ENCODE measurements at places on chromosomes 11 and 22.
A peak's percentile ranks its signal among the peaks of the same experiment; 100 is the strongest.

DNA sequence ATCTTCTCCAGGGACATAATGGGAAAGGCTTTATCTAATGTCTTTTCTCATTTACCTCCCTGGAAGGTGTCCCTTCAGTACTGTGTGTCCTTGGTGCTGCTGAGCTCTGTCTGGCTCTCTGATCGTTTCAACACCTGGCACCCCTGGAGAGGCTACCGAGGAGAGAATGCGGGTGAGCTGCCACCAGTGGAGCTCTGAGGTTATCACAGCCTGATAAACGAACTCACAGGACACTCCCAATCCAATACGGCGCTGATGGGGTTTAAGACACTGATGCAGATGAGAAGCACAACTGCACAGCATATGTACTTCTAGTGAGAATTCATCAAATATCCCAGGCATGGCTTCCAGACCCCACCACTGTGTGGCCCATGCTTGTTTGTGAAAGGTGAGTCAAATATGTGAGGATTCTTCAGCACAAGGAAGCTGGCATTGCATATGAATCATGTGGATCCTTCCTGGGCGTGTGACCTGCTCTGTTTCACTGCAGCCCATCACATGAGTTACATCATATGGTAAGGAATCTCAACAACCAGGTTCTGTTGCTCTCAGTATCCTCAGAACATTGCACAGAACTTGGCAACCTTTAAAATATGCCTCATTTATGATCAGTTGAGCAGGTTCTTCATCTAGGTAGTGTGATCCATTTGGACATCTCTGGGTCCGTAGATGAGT lies 34.8 kb upstream of the VWA5A start:
- no peak overlapping the region for H3K4me3 ChIP-seq
- no peaks in the 10 kb centered on the region for H3K4me1 ChIP-seq
- H3K27ac ChIP-seq = no peak overlapping the region
- H3K27me3 ChIP-seq = no peaks in the 10 kb centered on the region
- H3K36me3 ChIP-seq = no peaks in the 10 kb centered on the region

DNA sequence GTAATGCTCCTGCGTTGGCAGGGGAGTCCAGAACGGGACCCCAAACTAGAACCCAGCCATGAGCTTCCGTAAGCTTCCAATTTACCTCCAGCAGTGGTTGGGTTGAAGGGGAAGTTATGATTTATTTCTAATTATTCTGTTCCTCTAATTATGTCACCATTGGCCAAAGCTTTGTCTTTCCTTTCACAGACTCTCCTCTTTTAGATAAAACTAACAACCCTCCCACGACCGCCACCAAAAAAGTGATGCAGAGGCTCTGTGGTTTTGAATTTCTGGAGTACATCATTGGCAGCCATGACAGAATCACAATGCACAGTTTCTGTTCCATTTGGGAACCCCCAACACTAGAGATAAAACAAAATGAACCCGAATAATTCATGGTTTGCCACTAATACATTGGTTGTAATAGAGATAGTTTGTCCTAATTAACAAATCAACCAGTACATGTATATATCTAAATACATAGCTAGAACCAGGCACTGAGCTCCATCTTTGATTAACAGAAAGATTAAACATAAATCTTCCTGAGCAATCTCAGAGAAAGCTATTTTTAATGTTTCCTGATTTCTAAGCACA lies 64.3 kb downstream of the ETS1 start:
- no peaks in the 10 kb centered on the region for H3K36me3 ChIP-seq
- H3K4me1 ChIP-seq = no peaks in the 10 kb centered on the region
- peak overlapping the region; percentile 60 for H3K4me3 ChIP-seq
- no peak for DNase-seq

DNA sequence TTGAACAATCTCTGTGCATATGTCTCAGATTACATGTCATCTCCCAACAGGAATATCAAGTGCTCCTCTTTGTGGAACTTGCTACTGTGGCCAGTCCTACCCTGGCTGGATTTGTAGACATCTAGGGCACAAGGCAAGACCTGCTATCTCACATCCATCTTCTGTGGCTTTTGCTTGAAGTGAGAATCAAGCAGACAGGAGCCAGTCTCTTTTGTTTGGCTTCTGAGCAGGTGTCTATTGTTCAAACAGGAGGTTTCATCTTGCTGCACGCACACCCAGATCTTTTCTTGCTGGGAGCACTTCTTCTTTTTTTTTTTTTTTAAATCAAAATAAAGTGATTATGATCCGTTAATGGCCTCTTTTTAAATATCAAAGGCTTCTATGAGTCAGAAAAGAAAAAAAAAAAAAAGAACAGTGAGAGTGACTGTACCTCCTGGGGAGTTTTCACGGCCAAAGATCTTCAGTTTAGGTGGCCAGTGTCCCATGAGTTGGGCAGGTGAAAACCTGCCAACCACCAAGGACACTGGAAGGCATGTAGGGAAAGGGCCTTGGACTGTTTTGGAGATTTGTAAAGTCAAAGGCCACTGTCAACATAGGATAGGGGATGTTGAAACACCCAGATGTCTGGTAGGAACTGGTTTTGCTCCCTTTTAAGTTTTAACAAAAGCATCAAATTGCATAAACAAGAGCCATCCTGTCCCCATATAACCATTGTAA lies 78.1 kb downstream of the CD44 start:
- H3K36me3 ChIP-seq = no peaks in the 10 kb centered on the region
- no peak overlapping the region for H3K4me3 ChIP-seq
- no peaks in the 10 kb centered on the region for H3K27me3 ChIP-seq
- no peaks in the 10 kb centered on the region for H3K4me1 ChIP-seq

DNA sequence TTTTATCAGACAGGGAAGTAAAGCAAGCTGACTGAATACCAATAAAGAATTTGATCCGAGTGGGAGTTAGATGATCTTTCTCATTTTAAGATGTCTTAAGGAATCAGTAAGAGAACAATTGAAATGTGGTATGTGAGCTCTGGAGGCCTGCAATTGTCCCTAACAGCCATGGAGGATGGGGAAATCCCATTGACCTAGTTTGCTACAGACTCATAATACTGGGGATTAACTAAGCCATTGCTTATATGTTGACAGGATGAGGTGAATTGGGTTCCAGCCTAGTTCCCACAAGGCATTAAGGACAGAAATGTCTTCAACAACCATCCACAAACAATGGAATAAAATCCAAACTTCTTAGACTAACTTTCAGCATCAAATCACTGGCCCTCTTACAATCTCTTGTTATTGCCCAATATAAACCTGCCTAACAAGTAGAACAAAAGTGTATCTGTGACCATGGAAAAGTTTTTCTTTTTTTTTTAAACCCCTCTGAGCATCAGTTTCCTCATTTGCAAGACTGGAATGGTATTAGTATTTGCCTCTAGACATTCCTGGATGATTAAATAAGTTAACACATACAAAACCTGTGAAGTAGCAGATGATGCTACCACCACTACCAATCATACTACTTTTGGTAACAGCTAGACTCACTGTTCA lies 773.2 kb downstream of the DLG2 start:
- no peaks in the 10 kb centered on the region for H3K36me3 ChIP-seq
- H3K4me1 ChIP-seq = no peaks in the 10 kb centered on the region
- H3K27ac ChIP-seq = no peak overlapping the region
- no peak for DNase-seq

- H3K27me3 ChIP-seq = no peaks in the 10 kb centered on the region
- no peak for DNase-seq
- H3K36me3 ChIP-seq = no peaks in the 10 kb centered on the region
- H3K4me3 ChIP-seq = no peak overlapping the region
Measured at GRCh38 chr22:29737251-29738117, 17.7 kb downstream of the CABP7 start.

DNA sequence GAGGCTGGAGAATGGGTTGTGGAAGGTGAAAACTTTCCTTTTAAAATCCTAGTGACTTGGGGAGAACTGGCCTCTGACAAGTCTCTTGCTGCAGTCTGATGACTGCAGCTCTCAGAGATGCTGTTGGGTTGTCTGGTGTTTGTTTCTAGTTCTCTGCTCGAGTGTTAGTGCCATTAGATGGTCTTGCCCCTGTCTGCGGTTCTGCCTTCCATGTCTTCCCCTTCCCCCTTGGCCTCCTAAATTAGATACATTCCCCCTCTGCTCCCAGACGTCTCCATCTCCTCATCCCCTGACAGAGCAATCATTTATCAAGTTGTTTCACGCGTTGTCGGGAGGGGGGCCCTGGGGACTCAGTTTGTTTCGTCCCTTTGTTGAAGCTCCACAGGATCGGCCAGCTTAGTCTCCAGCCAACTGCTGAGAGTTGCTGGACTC lies 67.7 kb downstream of the CECR2 start:
- H3K4me3 ChIP-seq = no peak overlapping the region
- no peaks in the 10 kb centered on the region for H3K36me3 ChIP-seq
- no peak for DNase-seq
- no peaks in the 10 kb centered on the region for H3K4me1 ChIP-seq
- no peaks in the 10 kb centered on the region for H3K27me3 ChIP-seq

DNA sequence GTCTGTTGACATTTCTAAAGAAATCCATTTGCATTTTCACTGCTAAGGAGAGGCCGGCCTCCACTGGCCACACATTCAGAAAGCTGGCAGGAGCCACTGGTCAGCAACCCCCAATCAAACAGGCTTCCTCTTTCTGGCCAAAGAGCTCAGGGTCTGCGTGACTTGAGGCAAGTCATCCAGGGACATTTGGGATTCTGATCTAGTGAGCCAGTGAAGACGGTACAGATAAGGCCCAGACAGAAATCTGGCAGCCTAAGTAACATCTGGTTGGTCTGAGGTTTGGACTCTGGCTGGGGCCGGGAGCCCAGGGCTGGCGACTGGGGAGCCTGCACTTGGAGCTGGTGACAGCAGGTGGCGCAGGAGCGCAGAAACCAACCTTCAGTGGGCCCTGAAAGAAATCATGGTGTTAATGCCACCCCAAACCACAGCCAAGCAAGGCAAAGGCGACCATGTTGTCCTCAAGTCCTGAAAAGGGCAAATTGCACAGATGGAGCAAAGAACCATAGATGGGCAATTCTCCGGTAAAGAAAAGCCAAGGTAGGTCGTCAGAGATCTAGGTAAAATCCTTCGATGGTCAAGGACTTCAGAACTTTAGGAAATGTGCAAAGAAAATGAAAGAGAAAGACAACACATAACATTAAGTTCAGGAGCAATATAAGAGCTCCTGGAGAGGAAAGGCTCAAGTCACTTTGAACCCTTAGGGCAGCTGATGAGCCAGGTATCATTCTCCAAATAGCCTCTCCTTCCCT lies 99.4 kb upstream of the BLID start:
- H3K36me3 ChIP-seq = no peaks in the 10 kb centered on the region
- no peaks in the 10 kb centered on the region for H3K27me3 ChIP-seq
- H3K4me3 ChIP-seq = no peak overlapping the region
- no peak overlapping the region for H3K27ac ChIP-seq

- H3K36me3 ChIP-seq = no peaks in the 10 kb centered on the region
- no peak overlapping the region for H3K27ac ChIP-seq
- H3K4me3 ChIP-seq = no peak overlapping the region
- H3K4me1 ChIP-seq = no peaks in the 10 kb centered on the region
- no peaks in the 10 kb centered on the region for H3K27me3 ChIP-seq
Measured at GRCh38 chr22:30183271-30183670, 63.3 kb downstream of the LIF start.

- no peaks in the 10 kb centered on the region for H3K4me1 ChIP-seq
- H3K27ac ChIP-seq = no peak overlapping the region
- no peaks in the 10 kb centered on the region for H3K27me3 ChIP-seq
- DNase-seq = no peak
- H3K4me3 ChIP-seq = no peak overlapping the region
- no peaks in the 10 kb centered on the region for H3K36me3 ChIP-seq
Measured at GRCh38 chr11:65767406-65767805, 13.4 kb downstream of the AP5B1 start.

DNA sequence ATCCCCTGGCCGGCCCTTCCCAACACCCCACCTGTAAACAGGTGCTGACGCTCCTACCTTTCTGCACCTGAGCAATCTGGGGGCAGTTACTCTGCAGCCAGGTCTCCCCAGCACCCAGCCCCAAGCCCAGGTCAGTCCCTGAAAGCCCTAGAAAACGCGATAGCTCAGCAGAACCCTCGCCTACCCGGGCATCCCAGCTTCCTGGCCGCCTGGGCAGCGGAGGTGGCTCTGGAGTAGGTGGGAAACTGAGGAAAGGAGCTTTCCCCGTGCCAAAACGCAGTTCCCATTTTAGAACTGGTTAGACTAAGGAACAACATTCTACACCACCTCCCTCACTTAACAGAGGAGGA lies 445 bp downstream of the SYTL2 start:
- peak overlapping the region; percentile 46 for H3K27ac ChIP-seq
- H3K27me3 ChIP-seq = no peaks in the 10 kb centered on the region
- peaks cover 7% of the 10 kb centered on the region for H3K4me1 ChIP-seq
- peak overlapping the region; percentile 76 for H3K4me3 ChIP-seq
- no peaks in the 10 kb centered on the region for H3K36me3 ChIP-seq

GRCh38 chr22:42284202-42284591 lies 13.7 kb upstream of the TCF20 start:
- peaks cover 14% of the 10 kb centered on the region for H3K4me1 ChIP-seq
- H3K36me3 ChIP-seq = no peaks in the 10 kb centered on the region
- H3K27me3 ChIP-seq = no peaks in the 10 kb centered on the region
- H3K4me3 ChIP-seq = no peak overlapping the region
- DNase-seq = no peak
